ENCODE measurements at places on chromosomes 7 and 10.

- DNase-seq, result no peak
Observed at GRCh38 chr10:89242345-89242684, 9.3 kb downstream of the LIPA start.

DNA sequence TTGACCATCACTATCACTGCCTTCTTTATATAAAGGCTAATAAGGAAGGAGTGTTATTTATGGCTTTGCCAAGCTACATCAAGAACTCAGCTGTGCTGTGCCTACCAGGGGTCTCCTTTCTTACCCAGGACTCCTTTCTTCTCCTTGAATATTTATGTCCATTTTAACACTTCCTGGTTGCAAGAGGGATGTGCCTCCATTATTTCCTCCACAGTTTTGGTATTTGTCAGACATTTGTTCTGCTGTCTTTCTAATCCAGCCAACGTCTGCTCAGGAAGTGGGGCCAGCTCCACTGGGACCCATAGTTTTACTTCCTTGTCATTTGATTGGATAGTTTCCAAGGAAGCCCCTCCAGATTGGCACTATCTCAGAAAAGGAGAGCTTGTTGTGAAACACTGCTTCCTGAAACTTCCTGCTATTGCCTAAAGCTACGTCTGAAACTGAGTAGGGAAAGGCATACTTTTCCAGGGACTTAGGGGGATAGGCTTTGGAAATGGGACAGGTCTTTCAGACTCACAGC is 6.6 kb upstream of the STRIP2 start:
- DNase-seq, result no peak

DNA sequence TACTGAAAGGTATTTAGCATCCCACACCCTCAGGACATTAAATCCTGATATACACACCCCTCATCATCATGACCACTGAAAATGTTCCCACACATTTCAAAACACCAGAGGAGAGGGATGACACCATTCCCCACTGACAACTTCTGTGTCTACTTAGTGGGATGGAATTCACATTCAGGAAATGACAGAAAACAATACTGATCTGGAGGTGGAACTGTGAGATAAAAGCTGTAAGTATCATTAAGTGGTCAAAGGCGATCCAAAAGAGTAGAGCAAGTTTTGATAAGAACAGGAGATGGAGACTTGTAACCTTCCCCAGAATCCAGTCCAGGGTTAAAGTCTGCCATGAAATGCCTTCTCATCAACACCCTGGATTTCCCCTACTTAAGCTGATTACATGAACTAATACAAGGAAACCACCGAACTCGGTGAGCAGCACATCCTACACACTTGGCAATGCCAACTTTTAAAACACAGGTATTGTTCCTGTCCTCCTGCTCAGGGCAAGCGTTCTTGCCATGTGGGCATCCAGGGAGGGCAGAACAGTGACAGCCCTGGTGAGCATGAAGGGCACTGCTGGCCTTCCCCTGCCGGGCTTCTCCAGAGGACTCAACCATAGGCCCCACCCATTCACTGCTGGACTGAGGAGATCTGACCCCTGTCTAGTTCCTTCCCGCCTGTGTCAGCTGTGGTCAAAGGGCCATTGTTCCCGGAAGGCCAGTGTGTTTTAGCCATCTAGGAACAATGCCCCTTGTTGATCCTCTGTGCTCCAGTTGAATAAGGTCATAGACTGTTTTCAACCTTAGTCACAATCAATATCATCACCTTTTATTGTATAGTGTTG is 85.0 kb downstream of the SGMS1 start:
- DNase-seq, result no peak

DNA sequence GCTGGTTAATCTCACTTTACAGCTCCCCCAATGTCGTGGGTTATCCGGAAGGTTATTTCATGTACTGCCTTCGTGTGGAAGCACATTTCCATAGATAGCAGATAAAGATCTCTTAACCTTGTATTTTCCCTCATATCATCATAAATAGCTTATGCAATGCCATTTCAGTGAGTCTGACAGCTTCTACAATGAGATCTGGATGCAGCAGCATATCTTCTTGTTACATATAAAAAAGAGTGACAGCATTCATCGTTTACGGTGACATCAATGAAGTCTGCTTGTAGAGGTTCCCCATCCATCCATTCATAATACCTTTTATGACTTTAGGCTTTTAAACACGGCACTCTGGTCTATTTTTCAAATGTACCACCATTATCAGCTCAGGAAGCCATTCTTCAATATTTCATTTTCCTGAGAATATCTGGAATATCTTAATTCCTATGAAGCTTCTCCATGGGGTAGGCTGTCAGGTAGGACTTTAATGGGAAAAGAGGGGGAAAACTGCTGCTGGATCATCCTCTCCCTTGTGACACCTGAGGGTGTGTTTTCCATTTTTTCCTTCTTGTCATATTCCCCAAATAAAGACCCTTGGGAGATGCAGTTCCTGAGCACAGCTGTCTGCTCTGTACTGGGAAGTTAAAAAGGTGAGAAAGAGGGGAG is 51.9 kb upstream of the CTBP2 start:
- no peak for DNase-seq

- no peak for DNase-seq
Observed at GRCh38 chr10:71633920-71634319, 85.7 kb downstream of the C10orf105 start.

GRCh38 chr7:139650429-139651100 is 127.1 kb downstream of the CLEC2L start:
- no peak for DNase-seq

- no peak for DNase-seq
Observed at GRCh38 chr10:71396711-71397295, at the start of gene CDH23. Gene CDH23 (plus strand): TSS chr10:71396920. CDS start chr10:71439832, 42,912 bp downstream.

DNA sequence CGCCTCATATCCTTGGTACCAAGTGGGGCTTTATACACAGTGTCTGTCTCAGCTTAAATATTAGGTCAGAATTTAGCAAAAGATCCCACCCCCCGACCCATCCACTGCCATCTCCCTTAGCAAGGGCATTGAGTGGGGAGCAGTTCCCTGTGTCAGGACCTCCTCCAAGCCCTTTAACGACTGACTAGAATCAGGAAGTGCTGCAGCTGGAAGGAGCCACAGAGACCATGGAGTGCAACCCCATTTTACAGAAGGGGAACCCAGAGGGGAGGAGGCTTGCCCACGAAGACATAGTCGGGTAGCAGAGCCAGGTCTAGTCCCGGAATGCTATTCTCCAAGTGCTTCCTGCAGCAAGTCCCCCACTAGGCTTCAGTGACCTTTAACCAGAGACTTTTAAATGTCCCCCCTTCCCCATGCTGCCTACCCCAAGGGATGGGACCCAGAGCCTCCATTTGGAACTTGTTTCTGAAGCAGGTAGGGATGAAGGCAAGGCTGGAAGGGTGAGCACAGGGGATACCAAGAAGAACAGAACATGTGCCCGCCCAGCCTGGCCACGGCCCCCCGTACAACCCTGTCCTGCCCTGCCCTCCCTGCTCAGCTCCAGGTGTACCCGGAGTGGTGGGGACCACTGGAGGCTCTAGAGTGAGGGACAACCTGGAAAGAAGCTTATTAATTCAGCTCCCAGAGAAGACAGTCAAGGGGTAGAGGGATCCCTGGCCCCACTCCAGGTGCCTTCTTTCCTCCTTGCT is 41.3 kb downstream of the C10orf105 start:
- DNase-seq, result no peak

Data from stimulated activated CD8-positive, alpha-beta memory T cell treated with anti-CD3 and anti-CD28 coated beads, Interleukin-7, amount 100 ng/mL, for 48 hours (primary cell).